ENCODE measurements at places on chromosomes 2 and 18.

GRCh38 chr2:1900732-1901131 is 156.4 kb upstream of the PXDN start:
- no peak for DNase-seq

DNA sequence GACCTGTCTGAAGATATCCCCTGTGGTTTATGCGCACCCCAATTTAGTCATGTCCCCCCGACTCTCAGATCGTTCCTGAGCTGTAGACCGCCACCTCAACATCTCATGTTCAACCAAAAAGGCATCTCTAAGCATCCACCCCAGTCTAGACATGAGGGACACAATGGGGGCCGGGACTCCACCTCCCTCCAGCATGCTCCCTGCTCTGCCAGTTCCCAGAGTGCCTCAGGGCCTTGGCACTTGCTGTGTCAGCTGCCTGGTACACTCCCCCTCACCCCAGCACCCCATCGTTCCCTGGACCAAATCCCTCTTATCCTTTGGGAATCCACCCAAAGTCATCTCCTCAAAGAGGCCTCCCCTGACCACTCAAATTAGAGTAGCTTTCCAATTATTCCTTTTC is 22.2 kb downstream of the TNS1 start:
- DNase-seq: no peak

DNA sequence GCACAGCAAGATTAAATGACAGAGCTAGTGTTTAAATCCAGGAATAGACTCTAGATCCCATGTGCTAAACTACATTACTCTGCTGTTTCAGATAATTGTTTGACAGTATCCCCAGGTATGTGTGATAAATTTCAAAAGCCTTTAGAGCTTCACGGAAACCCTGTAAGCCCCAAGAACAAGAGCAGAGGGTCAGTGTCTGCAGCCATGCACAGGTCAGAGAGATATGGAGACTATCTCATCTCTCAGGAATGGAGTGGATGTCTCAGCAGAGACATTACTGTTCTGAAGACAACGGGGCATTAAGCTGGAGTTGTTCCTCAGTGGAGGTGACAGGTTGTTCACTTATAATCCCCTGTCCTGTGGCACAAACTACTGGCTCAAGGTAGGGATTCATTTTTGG is 139.1 kb upstream of the FOSL2 start:
- no peak for DNase-seq

DNA sequence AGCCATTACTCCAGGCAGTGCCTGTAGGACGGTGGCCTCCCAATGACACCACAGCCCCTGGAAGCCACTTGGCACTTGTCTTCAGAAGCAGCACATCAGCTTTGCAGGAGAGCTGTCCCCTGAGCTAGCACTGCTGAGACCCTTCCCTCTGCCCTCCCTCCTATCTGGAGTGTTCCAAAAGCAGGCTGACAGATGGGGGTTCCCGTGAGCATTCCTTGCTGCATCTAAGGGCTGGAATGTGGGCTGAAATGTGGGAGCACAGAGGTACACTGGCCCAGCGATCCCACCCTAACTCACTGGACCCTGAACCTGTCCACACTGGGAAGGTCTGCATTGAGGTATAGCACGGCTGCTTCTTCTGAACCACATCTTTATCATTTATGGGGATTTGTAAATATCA is 230.1 kb downstream of the ANAPC1 start:
- no peak for DNase-seq

DNA sequence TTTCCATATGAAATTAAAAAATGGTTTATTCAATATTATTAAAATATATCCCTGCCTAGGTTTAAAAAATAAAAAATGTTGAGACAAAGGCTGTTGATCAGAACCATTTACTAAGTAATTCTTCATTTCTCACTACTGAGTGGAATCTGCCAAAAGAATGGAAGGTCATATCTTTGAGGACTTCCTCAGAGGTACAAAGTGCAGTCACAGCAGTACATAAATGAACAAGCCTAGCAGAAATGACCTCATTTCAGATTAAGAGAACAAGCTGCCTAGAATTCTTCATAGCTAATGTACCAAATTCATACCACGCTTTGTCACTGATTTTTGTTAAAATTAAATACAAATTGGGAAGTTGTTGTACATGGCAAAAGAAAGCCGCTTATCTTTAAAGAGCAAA is 318.9 kb upstream of the TFPI start:
- DNase-seq: no peak

DNA sequence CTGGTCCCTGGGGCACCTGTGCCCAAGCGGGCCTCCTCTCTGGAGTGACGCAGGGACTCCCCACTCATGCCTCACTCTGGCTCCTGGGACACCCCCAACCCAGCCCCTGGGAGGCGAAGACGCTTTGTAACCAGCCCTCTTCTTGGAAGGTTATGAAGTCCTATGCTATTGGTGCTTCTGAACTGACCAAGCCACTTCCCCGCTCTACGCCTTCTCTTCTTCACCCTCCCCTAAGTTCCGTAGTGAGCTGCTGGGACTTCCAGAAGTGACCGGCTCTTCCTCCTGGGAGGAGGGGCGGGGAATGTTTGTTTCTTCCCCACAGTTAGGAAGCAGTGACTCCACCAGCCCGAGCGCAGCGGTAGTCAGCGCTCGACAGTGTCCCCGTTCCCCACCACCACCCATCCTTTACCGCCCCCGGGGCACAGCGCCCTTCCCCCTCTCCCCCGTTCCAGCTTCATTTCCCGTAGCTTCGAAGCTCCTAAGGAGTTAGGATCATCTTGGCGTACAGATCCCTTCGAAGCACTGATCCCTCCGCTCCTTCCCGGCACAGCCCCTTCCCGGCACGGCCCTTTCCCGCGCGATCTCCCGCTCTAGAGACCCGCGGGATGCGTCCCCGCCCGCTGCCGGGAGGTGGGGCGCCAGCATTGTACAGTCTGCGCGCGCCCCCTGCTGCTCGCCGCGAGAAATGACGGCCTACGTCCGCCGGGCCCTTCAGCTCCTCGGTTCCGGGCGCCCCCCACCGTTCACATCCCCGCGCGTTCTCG is 25.3 kb upstream of the NOTO start:
- peak; percentile 80 for DNase-seq

GRCh38 chr18:8979258-8979988 is 123.1 kb upstream of the NDUFV2 start:
- no peak for DNase-seq

DNA sequence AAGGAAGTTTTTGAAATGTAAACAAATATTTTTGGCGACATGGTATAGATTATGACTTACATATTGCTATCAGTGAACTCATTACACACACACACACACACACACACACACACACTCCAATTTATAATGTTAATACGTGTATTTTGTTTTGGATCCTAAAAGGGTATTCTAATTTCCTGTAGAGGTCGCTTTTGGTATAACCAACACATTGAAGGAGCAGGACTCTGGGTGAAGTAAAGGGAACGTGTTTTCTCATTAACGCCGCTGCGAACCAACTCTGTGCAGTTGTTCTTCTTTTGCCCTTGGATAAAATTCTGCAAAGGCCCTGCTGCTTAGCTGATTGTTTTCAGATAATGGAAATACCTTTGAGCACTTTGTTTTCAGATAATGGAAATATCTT is 190.4 kb downstream of the PMAIP1 start:
- no peak for DNase-seq

DNA sequence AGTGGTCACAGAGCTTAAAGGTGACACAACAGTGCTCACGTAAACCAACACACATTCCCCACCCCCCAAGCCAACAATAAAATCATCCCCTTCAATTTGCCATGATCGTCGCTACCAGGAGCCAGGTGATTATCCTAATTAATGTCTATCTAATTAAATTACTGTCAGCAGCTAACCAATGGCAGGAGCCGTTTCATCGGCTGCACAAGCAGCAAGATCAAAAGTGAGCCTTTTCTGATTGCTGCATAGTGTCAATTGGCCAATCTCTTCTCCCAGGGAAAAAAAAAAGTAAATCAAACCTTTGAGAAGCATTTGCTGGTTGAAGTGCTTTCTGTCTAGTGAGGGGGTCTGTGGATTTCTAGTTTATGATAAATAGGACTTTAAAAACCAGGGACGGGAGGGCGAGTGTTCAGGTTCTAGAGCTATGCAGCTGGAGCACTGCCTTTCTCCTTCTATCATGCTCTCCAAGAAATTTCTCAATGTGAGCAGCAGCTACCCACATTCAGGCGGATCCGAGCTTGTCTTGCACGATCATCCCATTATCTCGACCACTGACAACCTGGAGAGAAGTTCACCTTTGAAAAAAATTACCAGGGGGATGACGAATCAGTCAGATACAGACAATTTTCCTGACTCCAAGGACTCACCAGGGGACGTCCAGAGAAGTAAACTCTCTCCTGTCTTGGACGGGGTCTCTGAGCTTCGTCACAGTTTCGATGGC is at the start of gene TBR1:
Gene TBR1, plus strand, starts transcription at position 311 of the 721 bp plus-strand sequence. Its CDS starts 114 bp downstream, at position 425.
- no peak for DNase-seq

- peak; percentile 7 for DNase-seq
Observed at GRCh38 chr2:170258382-170258781, 80.4 kb downstream of the MYO3B start.

DNA sequence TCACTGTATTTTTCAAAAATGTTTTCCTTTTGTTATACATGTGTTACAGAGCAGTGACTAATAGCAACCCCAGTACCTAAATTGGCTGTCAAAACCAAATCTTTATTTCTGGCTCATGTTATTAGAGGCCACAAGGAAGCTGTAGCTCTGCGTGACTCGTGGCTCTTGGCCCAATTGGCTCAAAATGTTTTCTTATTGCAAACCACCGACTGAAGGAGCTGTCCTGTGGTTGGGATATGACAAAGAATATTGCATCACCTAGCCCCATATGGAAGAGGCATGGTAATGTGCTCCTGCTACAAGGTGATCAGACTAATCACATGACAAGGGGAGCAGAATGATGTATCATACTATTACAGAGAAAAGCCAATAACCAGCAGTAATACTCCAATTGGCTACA is 1058.5 kb downstream of the CBLN2 start:
- no peak for DNase-seq

DNA sequence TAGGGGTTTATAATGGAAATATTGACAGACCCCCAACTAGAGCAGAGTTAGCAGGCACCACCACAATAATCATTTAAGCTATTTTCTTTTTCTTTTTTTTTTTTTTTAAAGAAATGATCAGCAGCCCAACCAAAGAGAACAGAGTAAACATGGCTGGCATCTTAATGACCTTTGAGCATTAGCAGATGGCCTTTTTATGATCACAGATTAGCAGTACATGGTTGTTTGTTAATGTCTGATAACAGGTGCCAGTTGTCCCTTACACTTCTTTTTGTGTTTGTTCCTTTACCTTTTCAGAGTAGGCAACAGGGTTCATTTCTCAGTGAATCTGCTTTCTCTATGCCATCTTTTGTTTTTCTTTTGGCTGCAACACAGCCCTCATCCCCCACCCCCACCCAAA is 747.0 kb downstream of the BCL11A start:
- DNase-seq: no peak

GRCh38 chr2:202861987-202862386 is 9.6 kb downstream of the ICA1L start:
- no peak for DNase-seq

DNA sequence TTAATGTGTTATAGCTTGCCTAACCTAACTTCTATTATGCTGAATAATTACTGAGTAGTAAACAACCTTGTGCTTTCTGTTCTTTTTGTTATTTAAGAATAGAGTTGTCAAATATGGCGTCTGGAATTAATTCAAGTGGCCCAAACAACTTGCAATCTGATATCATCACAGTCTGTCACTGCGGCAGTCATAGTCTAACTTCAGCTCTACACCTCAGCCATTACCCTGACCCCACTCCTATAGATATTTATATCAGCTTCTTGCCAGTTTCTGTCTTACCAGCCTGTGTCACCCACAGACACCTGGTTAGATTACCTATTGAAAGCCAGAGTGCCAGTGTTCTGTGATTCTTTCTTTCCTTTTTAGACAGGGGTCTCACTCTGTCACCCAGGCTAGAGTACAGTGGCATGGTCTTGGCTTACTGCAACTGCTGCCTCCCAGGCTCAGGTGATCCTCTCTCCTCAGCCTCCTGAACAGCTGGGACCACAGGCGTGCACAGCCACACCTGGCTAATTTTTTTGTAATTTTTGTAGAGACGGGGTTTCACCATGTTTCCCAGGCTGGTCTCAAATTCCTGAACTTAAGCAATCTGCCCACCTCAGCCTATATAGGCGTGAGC is 14.1 kb upstream of the KLHL41 start:
- DNase-seq: no peak

- DNase-seq: no peak
Observed at GRCh38 chr2:137938204-137938603, 26.1 kb upstream of the HNMT start.

Data from kidney capillary endothelial cell (primary cell).